ENCODE measurements at places on chromosomes 7 and 10.

GRCh38 chr10:17504547-17505245 is 50.3 kb upstream of the ST8SIA6 start:
- peak; percentile 69 for DNase-seq

DNA sequence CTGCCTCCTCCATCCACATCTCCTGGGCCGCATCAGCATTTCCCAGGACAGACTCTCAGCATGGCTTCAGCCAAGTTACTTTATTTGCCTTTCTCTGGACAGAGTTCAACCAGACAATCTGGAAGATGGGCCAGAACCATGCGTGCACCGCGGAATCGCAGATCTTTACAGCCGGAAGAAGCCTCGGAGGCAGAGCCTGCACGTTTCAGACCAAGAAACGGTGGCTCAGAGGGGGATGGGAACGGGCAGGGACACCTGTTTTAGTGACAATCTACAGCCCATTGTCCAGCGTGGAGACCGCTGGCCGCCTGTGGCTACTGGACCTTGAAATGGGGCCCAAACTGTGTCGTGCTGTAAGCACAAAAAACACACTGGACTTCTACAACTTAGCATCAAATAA is 3.5 kb downstream of the VIPR2 start:
- no peak for DNase-seq

GRCh38 chr7:92634924-92635519 is 44.8 kb upstream of the FAM133B start:
- no peak for DNase-seq

DNA sequence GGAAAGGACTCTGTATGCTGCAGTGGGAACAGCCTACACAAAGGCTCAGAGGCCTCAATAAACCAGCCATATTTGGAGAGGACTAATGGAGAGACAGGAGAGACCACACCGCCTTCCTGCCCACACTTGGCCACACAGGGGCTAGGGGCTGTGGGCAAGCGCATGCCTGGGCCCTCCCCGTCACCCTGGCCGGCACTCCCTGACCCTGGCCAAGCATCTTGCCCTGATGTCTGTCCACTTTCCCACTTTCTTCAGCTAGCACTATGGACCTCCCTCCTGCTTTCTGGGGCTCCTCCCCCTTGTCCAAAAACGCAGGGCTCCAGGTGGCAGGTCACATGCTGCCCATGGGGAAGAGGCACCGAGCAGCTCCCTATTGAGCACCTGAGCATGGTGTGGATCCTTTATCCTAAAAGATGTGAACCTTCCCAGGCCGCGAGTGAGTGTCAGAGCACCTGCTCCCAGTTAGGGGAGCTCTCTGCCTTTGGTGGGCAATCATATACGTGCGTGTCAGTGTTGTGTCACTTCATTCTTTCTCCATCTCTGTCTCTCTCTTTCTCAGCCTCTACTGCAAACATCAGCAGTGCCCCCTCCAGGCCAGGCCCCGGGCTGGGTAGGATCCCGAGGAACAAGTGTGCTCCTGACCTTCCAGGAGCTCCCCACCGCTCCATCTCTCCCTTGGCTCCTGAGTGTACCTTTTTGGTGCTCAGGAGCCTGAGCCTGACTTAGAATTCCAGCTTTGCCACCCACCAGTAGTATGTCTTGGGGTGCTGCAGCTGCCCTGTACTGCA is 74.0 kb downstream of the ZMIZ1 start:
- DNase-seq, result no peak

DNA sequence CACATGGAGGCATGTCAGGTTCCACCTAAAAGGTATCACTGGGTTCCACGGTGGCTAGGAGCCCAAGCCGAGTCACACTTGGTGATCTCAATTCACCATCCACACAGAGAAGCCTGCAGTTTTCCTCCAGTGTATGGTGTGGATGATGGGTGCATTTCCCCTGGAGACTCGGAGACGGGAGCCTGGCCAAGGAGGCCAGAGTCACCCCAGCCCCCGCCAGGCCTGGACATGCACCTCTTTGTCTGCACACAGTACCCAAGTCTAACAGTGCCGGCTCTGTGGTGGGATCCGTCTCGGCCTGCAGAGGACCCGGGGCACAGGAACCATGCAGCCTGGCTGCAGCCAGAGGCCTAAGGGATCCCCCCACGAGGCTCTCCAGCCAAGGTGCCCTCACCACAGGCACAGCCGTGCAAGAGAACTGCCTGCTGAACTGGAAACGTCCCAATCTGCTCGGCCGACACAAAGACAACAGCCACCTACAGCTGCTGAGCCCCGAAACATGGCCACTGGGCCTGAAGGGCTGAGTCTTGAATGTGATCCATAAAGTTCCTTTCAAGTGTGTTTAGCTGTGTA is 75.2 kb downstream of the DIP2C start:
- DNase-seq, result no peak

- DNase-seq, result no peak
Observed at GRCh38 chr10:74635655-74636054, 190.7 kb upstream of the KAT6B start.

GRCh38 chr10:129319934-129320333 is 147.1 kb upstream of the MGMT start:
- DNase-seq, result no peak

DNA sequence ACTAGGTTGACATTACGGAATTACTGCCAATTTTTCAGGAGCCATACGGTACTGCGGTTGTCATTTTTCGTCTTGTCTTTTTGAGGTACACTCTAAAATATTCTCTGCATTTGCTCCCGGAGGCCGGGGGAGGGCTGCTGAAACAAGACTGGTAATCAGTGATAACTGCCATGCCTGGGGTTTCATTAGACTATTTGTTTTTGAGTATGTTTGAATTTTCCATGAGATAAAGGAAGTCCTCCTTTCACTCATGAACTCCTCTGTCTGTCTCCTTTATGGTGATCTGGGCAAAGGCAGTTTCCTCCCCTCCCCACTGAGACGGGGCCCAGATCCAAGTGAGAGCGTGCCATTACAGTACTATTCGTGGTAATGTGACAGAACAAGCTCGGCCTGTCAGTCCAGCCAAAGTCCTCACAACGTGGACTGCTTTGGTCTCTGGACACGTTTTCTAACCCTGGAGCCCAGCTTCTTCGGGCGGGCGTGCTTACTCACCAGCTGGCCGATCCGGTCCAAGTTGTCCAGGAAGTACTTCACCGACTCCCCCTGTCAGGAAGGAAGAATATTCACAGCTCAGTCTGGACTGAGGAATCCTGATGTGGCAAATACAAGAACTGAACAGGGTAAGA is 45.1 kb downstream of the AMZ1 start:
- no peak for DNase-seq

GRCh38 chr10:58467931-58468635 is 44.6 kb upstream of the BICC1 start:
- no peak for DNase-seq

DNA sequence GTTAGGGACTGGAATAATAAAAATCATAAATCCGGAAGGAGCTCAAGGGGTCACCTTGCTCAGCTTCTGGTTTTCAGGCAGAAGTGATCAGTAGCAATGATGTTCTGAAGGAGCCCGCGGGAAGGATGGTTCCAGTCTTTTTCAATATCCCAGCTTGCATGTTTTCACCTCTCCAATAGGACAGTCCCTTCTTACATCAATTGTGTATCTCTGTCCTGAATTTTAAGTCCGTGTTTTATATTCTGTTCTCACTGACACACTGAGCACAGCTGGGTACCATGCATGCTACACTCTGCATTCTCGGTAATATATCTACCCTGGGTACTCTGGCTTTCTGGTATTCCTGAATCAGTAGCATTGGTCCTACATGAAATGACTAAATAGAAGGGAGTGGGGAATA is 55.2 kb upstream of the SLC35B4 start:
- DNase-seq, result no peak

- no peak for DNase-seq
Observed at GRCh38 chr7:21334906-21335305, 93.0 kb upstream of the SP4 start.

GRCh38 chr10:15791816-15792524 is 68.3 kb downstream of the MINDY3 start:
- no peak for DNase-seq

DNA sequence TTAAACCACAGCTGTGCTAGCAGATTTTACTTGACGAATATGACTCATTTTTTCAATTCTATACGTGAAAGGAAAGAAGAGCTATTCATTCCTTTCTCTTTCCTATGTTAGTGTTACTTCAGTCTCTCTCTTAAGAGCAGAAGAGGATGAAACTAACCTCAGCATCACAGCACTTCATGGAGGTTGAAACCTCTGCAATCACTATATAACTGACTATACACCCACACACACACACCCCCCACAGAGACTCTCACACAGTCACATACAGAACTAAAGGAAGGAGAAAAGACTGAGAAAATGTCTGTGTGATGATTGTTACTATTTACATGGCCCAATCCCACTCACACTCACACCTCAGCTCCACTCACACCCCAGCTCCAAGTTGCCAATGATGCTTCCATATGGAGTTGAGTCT is 104.2 kb downstream of the KIF20B start:
- DNase-seq, result no peak

DNA sequence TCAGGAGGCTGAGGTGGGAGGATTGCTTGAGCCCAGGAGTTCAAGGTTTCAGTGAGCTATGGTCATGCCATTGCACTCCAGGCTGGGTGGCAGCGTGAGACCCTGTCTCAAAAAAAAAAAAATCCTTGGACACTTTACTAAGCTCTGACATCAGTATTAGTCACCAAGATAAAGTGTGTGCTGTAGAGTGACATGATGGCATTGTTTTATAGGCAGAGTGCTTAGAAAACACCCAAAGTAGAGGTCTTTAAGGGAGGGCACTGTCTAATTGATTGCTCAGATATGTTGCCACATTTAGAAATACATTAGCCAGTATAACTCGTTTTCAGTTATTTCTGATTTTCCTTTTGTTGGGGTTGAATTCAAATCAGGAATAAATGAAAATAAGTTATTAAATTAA is 235.9 kb downstream of the REEP3 start:
- DNase-seq, result no peak

GRCh38 chr7:32020551-32021159 is 49.6 kb downstream of the PDE1C start:
- no peak for DNase-seq

GRCh38 chr7:73833251-73833919 is 2.6 kb downstream of the CLDN4 start:
- no peak for DNase-seq

- no peak for DNase-seq
Observed at GRCh38 chr10:121490871-121491519, 107.2 kb downstream of the FGFR2 start.

DNA sequence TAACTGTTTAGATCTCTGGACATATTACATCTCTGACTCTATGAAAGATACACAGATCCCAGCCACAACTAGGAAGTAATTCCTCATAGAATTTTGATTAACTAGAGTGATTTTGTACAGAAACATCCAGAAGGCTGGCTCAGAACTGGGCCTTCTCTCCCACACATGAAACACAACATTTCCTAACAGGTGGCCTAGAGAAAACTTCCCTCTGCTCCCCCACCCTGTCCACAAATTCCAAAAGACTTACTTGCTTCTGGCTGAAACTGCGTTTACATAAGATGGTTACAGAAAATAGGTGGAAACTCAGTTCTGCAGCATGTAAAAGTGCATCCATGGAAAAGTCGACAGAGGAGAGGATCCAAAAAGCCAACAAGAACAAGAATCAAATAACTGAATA is 132.9 kb downstream of the FZD1 start:
- no peak for DNase-seq

GRCh38 chr10:132341017-132341416 is 9.0 kb downstream of the LRRC27 start:
- DNase-seq, result no peak

- DNase-seq, result no peak
Observed at GRCh38 chr7:91443862-91444261, 179.6 kb downstream of the FZD1 start.

- no peak for DNase-seq
Observed at GRCh38 chr10:133401500-133401899, 7.5 kb downstream of the MTG1 start.

- DNase-seq, result no peak
Observed at GRCh38 chr7:116198748-116199410, 11.5 kb upstream of the TES start.

DNA sequence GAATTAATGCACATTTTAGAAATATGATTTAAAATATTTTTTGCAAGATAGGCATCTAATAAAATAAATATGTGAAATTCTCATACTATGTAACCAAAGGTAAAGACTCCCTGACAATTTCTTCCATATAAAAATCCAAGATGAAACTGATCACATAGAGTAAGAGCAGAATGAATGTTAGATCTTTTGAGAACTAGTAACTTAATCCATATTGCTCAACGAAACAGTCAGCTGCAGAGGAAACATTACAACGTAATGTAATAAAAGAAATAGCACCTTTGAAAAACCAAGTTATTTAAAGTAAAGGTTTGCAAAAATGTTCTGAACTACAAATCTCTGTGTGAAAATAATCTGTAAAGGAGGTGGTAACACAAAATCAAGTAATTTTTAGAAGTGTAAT is 28.8 kb downstream of the HACD1 start:
- no peak for DNase-seq

GRCh38 chr7:48251766-48252165 is 80.5 kb downstream of the ABCA13 start:
- DNase-seq, result no peak

DNA sequence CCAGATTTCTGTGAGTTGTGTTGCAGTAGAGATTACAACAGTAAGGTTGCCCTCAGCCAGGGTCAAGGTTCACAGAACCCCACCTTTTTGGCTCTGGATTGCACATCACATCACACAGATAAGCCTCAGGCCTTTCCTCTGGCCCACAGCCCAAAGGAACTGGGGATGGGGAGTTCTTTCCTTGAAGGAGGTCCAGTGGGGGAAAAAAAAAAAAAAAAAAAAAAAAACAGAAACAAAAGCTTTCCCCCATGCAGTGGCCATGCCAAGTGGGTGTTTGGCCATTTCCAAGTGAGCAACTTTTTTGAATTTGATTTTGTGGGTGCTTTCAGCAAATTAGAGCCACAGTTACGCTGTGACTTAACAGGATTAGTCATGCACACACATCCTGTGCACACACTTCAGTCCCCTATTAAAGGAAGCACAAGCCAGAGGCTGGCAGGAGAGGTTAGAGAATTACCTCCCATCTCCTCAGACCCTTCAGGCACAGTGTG is 79.3 kb upstream of the NANOS1 start:
- no peak for DNase-seq

DNA sequence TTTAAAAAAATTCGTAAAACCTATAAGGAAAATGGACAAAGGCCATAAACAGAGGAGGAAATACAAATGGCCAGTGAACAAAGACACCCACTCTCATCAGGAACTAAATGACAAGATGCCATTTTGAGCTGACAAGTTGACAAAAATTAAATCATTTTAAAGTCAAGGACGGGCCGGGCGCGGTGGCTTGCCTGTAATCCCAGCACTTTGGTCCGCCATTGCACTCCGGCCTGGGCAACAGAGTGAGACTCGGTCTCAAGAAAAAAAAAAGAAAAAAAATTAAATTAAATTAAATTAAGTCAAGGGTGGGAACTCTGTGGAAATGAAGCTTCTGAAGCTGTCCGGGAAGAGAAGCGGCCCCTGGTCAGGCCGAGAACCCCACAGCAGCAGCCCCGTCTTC is 1.2 kb upstream of the NOM1 start:
- no peak for DNase-seq

Data from HS-27A (cell line).